ENCODE measurements at places on chromosomes 4 and X.

- DNase-seq = no peak
These were observed 17.1 kb upstream of the ARHGAP10 start for GRCh38 chr4:147714575-147715401.

DNA sequence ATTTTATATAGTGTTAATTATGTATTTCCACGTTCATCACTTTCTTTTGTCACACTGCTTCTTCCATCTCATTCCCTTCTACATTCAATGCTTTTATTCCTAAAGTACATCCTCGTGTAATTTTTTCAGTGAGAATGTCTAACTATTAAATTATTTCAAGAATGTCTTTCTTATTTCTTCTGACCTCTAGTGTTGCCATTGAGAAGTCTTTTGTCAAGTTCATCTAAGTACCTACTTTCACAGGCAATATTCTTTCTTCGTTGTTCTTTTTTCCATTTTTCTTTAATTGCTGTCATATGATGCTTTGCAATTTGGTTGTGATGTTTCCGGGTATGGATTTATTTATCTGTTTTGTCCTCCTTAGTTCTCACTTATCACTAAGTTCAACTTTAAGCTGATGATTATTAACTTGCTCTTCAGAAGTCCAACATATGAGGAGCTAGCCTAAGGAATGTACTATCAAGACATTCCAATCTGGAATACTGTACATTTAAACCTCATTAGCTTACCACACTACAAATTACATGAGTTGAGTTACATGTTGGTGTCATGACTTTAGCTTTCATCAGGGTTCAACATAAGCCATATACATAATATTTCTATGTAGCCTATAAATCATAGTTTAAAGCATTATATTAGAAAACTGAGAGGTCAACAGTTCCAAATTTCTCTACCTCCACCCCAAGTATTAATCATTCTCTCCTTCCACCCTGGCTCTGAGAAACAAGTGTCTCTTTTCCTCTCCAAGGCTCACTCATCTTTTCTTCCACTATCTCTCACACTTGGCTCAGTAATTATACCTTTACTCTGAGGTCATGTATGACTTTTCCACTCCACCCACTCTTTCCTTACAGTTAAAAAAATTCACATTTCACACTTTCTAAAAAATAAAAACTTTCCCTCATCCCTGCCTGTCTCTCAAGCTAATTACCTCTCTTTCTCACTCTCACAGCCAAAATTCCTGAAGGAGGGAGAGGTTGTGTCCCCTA, 81.5 kb downstream of the COX18 start:
- no peak for DNase-seq

- DNase-seq = no peak
These were observed 182.5 kb upstream of the GALNT7 start for GRCh38 chr4:172986114-172986513.

- DNase-seq = no peak
These were observed 331.1 kb upstream of the SLC7A11 start for GRCh38 chr4:138573246-138573645.

DNA sequence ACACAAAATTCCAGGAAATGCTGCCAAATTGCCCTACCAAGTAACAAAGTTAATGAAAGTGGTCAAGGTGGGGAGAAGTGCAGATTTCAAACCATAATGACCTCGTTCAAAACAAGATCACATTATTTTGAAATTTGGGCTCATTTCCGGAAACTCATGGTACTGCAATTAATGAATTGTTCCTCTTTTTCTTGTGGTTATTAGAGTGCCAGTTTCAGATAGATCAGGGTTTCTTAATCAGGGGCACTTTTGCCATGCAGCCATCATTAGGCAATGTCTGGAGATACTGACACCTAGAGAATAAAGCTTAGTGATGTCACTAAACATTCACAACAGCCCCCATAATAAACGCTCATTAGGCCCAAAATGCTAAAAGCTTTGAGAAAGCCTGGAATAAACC, 381.5 kb upstream of the GALNT7 start:
- no peak for DNase-seq

- no peak for DNase-seq
These were observed 207.9 kb downstream of the MAB21L2 start for GRCh38 chr4:150789864-150790263.

- no peak for DNase-seq
These were observed 644 bp upstream of the EBP start for GRCh38 chrX:48520976-48521352.

GRCh38 chr4:4320528-4320927, 30.5 kb downstream of the ZBTB49 start:
- DNase-seq = no peak

DNA sequence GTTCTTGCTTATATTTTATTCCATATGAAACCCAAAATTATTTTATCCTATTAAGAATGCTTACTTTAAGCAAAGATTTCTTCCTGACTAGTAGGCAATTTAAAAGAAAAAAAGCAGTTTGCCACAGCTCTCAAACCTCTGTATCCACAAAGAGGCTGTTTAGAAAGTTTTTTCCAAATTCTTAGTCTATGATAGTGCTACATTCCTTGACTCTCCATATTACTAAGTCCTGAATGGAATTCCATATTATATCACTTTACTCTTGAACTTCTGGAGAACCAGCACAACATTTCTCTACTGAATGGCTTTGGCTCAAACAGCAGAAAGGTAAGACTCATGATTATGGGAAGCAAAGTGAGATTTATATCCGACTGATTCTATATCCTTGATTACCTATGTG, 8.3 kb downstream of the SLC10A6 start:
- DNase-seq = no peak

DNA sequence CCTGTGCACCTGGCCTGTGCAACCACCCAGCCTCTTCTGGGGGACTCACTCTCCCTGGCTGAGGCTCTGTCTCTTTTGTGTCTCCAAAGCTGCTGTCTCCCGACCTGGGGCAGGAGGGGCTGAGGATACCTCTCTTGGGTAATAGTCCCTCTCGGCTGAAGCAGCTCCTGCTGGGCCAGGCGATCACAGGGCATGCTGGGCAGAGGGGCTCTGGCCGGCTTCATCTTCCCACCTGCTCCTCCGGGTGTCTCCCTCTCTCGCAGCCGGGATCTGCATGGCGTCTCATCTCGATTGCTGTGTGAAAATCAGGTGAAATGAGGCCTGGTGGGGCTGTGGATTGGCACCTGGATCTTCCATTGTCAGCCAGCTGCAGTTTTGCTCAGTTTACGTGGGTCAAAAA, 53.2 kb downstream of the MGST2 start:
- DNase-seq = no peak

- DNase-seq = no peak
These were observed 278.0 kb downstream of the FBXO8 start for GRCh38 chr4:174005422-174005821.

DNA sequence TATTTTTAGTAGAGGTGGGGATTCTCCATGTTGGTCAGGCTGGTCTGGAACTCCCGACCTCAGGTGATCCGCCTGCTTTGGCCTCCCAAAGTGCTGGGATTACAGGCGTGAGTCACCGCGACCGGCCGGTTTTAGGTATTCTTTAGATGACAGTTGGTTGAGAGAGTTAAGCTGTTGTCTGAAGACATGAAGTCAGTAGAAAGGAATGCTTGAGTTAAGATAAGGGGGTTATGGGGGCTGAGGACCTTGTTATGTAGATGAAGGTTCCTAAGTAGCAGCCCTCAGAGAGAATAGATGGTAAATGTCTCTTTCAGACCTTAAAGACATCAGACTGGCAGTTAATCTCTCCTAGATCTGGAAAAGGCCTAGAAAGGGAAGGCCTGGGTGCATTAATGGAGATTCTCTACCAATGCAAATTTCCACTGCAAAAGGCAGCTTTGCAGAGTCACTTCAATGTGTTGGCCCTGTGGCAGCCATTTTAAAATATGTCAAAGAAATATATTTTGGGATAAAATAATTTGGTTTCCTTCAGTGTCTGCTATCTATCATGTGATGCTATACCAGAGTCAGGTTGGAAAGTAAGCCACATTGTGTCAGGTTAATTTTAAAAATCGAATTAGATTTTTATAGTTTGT, 6.4 kb upstream of the ZNF674 start:
- no peak for DNase-seq

DNA sequence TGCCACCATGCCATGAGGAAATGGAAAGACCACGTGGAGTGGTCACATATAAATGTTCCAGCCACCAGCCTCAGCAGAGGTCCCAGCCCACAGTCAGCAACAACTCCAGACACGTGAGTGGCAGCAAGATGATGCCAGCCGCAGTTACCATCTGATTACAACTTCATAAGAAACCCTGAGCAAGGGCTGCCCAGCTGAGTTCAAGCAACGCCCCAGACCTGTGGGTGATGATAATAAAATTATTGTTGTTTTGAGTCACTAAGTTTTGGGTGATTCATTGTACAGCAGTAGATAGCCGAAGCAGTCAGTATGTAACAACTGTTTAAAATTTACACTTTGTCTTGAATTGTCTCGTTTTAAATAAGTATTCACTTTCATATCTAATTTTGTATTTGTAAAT, 5.8 kb upstream of the CCNG2 start:
- no peak for DNase-seq

GRCh38 chr4:140281828-140282552, 91.5 kb upstream of the SCOC start:
- DNase-seq = no peak

- DNase-seq = no peak
These were observed 113.4 kb downstream of the TMEM164 start for GRCh38 chrX:110116066-110116980.

DNA sequence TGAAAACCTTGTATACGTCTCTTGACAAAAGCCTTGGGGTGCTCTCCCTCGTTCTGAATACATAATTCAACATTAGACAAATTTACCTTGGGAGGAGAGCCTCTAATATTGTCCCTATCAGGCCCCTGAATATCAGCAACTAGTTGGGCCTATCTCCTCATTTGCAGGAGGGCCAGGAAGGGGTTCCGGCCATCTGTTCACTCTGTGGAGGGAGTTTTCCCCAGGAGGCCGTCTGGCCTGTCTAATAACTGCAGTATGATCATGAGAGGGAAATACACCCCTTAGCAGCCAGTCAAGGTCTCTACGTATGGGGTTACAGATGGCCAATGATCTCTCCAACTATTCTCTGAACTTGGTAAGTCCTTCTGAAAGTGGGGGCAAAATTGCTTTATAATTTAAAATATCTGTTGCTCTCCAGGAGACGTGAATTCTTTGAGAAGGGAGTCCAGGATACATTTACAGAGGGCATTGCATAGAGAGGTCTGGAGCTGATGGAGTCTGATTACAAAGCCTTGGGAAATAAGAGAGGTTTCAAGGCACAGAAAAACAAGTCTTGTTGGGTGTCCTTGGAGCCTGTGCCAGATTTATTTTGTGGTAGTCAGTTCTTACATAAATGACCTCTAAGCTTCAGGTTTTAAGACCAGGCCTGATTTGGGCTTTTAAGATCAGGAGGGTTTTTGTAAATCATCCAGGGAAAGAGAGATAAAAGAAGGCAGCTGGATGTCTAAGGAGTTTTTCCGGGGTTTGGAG, 48.2 kb upstream of the UXT start:
- DNase-seq = no peak

GRCh38 chr4:38699112-38699511, 35.1 kb downstream of the KLF3 start:
- DNase-seq = no peak

DNA sequence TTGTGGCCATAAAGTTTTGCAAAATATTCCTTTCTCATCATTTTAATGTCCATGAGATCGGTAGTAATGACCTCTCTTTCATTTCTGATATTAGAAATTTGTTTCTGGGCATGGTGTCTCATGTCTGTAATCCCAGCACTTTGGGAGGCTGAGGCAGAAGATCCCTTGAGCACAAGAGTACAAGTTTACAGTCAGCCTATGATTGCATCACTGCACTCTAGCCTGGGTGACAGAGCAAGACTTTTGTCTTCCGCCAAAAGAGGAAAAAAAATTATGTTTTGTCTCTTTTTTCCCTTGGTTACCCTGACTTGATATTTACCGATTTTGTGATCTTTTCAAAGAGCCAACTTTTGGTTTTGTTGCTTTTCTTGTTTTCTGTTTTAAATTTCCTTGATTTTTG, 10.8 kb upstream of the NKAP start:
- no peak for DNase-seq

Data from stimulated activated CD8-positive, alpha-beta memory T cell treated with anti-CD3 and anti-CD28 coated beads, Interleukin-4, amount 100 ng/mL, for 48 hours (primary cell).